ENCODE measurements at places on chromosomes 3 and 15.

DNA sequence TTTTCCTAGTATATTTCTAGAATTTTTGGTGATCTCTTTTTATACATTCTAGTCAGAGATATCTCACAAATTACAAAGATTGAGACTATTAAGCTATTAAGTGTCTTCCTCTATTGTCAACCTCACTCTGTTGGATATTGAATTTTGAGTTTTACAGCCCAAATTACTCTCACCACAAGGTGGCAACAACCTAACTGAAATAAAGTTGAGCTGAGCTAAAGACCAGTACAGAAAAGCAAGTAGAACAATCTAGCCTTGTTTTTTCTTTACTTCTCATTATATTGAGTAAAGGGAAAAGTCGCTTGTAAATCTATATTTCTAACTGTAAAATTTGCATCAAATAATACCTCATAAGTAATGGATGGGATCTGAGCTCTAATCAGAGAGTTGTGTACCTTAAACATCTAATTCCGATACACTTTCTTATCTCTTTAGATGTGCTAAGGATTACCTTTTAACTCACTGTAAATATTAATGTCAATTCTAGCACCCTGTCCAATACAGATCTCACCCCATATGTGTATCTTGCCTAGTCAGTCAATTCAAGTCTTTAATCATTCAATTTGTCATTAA, 13.6 kb upstream of the COMMD2 start:
- no peak for DNase-seq

DNA sequence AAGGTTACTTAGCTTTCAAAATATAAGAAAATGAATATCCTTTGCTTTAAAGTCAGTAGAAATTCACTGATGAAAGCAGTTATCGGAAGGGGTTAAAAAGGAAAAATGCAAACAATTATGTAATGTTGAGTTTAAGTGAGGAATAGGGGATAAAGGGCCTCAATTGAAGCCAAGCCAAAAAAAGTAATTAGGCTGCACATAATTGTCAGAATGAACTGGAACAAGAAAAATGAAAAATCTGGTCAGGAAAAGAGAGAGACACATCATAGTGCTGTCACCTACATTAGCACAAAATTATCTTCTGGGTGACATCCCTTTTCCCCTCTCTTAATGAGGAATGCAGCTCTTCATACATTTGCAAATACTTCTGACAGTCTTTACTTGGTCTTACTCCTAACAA, 48.8 kb upstream of the PIK3R4 start:
- no peak for DNase-seq

DNA sequence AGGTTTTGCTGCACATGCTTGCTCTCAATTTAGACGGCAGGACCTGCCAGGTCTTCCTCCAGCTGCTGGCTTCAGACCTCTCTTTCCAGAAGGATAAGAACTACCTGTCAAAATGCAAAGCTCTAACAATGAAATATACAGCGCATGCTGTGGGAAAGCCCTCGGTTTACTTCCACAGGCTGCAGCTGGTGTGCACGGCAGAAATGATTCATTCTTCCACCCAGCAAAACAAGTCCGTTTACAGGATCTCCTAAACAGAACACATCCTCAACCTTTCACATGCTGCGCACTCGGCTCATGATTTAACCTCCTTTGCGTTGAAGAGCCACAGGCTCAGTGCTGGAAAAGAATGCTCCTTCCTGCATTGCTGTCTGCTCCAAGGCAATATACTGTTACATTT, 92.4 kb upstream of the WNT5A start:
- no peak for DNase-seq

GRCh38 chr3:186081678-186082077, 27.2 kb downstream of the ETV5 start:
- DNase-seq: no peak

DNA sequence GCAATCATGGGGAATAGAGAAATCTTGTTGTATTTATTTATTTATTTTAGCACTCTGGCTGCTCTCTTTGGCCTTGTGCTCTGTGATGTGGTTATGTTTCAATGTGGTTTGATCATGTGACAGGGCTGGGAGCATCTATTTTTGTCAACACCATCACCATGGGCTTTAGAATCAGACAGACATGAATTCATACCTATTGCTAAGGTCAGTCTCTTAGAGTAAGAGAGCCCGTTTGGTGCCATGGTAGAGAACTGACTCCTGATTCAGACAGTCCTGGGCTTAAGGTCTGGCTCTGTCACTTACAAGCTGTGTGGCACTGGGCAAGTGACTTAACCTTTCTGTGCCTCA, 157.0 kb downstream of the RYR3 start:
- DNase-seq: no peak

DNA sequence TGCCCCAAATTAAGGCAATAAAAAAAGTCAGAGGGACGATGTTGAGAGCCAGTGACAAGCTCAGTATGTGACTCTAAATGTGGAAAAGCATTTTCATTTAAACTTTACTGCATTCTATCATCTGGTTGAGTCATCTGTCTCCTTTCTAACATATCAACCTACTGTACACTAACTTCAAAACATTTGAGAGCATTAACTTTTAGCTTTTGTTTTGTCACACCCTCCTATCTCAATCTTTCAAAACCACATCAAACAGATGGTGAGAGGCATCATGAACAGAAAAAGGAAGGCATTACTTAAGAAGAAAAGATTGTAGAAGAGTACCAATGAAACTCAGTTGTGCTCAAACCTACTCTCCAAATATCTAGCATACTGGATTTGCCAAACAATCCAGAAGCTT, 4.8 kb downstream of the LRRC58 start:
- no peak for DNase-seq

GRCh38 chr3:120756061-120756460, 13.5 kb downstream of the GTF2E1 start:
- no peak for DNase-seq

DNA sequence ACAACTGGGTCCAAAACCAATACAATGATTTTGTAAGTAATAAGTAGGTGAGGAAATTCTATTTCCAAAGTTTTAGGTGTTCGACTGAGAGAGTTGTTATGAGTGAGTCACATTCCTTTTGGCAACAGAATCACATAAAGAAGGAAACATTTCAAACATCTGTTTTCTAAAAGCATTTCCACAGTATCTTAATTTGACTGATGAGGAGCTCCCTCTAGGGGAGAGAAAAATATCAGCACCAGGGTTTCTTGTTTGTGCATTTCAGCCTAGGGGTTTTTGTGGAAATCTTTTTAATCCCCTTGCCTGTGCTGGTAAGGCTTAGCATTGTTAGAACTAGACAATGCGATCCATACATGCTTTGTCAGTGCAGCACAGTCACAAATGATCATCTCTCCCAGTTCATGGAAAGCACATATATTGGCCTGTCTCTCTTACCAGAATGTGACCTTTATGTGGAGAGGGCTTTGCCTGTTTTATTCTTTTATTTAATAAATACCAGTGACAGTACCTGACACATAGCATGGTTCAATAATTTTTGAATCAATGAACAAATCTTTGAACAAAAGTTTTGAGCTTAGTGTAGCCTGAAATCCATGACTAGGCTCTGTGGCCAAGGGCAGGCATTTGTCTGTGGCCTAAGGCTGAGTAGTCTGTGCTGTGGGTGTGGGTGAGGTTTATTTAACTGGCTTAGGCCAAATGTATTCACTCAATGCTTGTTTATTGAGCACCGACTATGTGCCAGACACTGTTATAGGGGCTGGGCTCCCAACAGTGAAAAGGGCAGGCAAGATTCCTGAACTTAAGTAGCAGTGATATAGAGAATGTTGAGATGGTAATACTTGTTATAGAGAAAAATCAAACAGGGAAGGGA, 21.1 kb upstream of the IQCF6 start:
- DNase-seq: no peak

DNA sequence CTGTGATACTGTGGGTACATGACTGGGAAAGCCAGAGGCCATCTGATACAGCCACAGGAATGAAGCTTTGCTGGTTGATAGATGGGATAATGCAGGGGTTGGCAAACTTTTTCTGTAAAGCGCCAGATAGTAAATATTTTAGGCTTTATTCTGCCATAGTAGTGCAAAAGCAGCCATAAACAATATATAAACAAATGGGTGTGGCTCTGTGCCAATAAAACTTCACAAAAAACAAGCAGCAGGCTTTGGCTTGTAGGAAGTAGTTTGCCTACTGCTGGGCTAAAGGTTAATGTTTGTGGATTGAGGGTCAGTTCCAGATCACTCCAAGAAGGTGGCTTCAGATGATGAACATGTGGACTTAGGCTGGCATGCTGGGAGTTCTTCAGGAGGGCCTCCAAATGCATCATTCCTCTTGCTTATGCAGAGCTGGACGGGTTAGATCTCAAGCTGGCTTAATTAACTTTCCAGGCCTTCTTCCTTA, 305.7 kb downstream of the RPLP1 start:
- no peak for DNase-seq

- no peak for DNase-seq
Observed at GRCh38 chr3:188185717-188186251, 31.8 kb downstream of the LPP start.

DNA sequence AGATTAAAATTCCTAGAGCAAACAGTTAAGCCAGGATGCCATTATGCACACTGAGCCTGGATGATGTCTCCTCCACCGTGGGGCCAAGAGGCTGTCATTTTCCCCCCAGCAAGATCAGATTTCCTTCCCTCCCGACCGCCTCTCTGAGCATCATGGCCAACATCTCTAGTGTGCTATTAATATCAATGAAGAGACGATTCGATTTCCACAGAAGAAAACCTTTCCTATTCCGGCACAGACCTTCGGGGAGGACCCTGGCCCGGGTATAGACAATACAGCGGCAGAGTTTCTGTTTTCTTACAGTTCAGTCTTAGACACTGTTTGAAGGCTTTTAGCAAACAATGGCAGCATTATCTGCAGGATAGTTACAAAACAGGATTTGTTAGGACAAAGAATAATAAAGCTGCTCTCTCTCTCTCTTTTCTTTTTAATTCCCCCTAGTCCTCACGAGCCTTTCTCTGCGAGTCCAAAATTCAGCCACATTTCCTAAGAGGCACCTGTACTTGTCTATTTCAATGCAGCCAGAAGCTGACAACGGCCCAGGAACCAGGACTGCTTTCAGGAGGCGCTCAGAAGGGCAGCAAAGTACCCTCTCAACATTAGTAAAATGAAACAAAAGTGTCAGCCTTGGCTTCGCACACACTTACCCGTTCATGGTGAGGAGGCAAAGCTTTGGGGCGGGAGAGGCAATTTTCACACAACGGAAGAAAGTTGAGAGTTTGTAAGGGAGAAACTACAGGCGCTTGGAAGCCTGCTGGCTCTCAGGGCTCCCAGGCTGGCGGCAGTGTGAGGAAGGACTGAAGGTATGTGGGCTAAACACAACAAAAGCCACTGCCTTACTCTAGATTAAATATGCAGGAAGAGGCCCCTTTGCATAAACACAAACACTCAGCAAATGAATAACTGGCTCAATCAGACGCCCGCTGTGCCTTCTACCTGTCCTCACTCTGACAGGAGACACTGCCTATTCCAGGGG, 278.0 kb downstream of the FOXP1 start:
- no peak for DNase-seq

DNA sequence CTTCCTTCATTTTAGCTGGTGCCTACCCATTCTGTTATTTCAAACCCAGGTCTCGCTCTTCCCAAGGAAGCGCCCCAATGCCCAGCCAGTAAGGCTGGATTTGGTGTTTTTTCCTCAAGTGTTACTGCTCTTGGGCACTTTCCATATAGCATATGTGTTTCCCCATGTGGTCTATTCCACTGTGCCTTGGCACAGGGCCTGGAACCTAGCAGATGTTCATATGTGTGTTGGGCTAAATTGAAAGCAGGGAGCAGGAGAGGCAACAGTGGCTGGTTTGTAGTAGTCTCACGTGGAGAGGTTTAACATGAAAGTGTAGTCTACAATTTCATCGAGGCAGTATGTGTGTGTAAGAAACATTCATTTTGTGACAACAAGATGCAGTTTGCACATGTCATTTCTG, 48.2 kb upstream of the TEX264 start:
- DNase-seq: no peak

- DNase-seq: no peak
Observed at GRCh38 chr3:178785961-178786360, 249.7 kb downstream of the KCNMB2 start.

DNA sequence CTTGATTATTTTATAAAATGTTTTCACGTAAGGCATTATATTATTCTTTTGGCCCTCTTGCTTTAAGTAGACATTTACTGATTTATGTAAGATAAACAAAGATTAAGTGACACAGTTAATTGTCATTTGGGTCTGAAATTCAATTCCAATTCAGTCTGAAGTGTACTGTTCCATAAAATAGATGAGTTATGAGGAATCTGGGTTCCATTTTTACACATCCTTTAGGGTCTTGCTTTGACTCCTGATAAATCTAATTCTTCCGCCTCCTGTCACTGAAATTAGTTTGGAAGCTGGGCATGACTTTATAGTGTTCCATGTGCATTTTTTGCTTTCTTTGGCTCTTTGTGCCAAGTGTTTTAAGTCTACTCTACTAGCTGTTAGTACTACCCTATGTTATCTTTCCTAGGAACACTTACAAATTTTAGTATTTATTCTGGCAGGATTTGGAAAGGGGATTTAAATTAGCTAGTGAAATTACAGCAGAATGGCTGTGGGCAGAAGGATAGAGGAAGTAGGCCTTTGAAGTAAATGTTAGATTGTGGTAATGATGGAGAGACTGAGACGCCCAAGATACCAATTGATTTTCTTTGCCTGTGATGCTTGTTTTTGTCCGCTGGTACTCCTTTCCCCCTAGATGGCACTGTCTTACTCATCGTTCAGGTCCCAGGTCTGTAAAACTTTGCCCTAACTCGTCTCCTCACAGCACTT, 14.3 kb downstream of the ARL8B start:
- no peak for DNase-seq

DNA sequence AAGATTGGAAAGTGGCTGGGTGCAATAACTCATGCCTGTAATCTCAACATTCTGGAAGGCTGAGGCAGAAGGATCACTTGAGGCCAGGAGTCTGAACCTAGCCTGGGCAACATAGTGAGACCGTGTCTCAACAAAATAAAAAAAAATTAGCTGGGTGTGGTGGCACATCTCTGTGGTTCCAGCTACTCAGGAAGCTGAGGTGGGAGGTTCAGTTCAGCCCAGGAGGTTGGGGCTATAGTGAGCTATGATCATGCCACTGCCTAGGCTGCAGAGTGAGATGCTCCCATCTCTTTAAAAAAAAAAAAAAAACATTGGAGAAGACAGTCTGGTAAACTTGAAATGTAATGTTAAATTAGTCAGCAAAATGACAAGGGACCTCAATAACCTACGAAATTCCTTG, 57.9 kb downstream of the STAG1 start:
- no peak for DNase-seq

GRCh38 chr3:43155464-43156121, 49.7 kb upstream of the POMGNT2 start:
- peak; percentile 76 for DNase-seq

- DNase-seq: no peak
Observed at GRCh38 chr15:81830520-81830919, 215.3 kb downstream of the MEX3B start.

- DNase-seq: no peak
Observed at GRCh38 chr3:107452436-107452835, 70.3 kb upstream of the BBX start.

Measured in sciatic nerve (tissue), 2 donors.